ENCODE measurements at places on chromosomes 3 and 15. TPM values are rescaled to one million over a fixed set of nuclear protein-coding genes. Genes with fewer than 3 reads are reported as not detected.
A peak's percentile ranks its signal among the peaks of the same experiment; 100 is the strongest.

DNA sequence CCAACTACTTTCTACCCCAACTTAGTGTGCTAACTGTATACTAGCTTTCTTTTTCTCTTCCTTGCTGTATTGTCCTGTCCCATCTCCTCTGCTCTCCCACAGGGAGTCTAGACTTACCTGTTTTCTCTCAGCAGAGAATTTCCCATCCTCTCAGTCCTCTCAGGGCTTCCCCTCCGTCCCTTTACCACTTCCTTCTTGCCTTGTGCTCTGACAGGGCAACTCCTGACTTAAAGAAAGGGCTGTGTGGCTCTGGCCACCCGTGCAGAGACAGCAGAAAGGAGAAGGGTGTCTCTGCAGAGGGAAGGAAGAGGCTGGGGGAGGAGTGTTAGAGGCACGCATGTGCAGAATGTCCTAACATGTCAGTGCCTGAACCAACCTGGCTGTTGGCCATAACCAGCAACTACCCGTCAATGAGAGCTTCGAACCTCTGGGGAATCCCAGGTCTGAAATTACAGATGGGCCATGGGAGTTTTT lies at the start of gene GCSAM:
Gene GCSAM (minus strand): TSS at position 274 of the 474 bp plus-strand sequence. CDS start 128 bp downstream, at position 146.
- DNase-seq, result no peak

MELTF gene
- 2.6 TPM for polyA plus RNA-seq

- no peak for DNase-seq
Measured at GRCh38 chr3:194449913-194450312, 36.9 kb downstream of the ATP13A3 start.

DNA sequence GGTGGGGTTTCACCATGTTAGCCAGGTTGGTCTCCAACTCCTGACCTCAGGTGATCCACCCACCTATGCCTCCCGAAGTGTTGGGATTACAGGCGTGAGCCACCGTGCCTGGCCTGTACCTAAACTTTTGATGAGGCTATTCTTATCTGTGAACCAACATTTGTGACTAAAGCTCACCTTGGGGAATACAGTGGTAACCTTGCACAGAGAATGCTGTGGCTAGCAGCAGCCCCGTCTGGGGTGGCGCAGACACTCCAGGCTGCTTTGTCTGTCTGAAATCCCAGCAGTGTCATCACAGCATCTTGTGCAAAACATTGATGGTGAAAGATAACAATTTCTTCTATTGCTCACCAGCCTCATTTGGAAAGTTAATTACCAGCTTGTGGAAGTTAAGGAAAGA lies 58.9 kb downstream of the CMTM8 start:
- DNase-seq, result no peak

DNA sequence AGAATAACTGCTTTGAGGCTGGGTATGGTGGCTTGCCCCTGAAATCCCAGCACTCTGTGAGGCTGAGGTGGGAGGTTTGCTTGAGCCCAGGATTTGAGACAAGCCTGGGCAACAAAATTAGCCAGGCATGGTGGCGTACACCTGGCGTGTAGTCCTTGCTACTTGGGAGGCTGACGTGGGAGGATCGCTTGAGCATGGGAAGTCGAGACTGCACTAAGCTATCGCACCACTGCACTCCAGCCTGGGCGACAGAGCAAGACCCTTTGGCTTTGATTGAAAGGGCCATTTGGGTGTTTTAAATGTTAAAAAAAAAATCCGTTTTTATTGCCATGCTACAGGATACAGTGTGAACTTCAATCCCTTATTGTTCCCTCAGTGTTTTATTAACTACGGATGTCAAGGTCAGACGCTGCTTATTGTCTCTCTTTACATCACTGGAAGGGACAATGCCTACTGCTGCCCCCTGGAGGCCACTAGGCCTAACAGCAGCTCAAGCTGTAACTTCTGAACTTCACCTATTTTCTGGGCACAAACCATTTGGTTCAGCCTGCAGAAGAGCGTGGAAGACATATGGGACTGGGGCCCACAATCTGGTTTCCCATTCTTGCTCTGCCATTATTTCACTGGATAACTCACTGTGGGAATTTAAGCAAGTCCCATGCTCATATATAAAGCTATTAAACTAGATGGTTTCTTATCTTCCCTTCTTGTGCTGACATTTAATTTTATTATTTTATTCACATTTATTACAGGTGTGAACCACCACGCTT lies 15.3 kb upstream of the IREB2 start:
- DNase-seq, result peak; percentile 63

DNA sequence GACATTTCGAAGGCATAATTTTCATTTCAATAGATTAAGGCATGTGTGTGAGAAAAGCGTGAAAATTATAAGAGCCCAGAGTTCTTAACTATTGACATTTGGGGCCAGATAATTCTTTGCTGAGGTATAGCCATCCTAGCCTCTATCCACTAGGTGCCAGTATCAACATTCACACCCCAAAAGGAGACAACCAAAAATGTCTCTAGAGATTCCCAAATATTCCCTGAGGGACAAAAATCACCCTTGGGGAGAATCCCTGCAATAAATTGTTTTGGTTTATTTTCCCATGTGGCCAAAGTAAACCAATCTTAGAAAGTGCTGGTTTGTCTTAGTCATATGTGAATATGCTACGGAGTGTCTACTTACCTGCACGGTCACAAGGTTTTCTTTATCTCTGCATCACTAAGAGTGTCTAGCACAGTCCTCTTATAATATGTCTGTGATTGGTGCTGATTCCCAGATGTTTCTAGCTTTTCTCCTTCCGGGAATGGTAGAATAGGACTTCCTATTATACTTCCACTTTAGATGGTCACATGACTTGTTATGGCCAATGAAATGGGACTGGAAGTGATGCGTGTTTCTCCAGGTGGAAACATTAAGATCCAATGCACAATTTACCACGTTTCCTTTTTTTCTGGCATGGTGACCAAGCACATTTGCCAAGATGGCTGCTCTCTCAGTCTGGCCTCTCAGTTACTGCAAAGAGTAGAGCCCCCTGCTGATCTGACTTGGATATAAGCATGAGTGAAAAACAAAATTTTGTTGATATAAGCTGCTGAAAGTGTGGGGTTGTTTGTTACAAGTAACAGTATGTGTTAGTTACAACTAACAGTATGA lies 8.0 kb upstream of the KBTBD8 start:
- no peak for DNase-seq

All from left kidney (tissue), 8 donors.